ENCODE measurements at places on chromosomes 3 and 15.

- DNase-seq, result no peak
These were observed 27.8 kb upstream of the TSEN2 start for GRCh38 chr3:12456441-12456840.

DNA sequence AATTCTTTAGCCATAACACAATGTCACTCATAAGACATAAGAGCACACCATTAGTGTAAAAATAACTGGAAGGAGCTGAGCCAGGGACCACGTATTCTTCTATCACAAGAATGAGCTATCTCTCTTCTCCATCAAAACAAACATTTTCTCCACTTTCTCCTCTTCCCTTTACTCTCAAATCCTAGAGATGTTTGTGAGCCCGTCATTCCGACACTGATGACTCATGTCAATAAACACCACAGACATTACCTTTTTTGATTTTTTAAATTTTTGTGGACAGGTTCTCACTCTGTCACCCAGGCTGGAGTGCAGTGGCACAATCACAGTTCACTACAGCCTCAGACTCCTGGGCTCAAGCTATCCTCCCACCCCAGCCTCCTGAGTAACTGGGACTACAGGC is 86.6 kb downstream of the MEX3B start:
- no peak for DNase-seq

DNA sequence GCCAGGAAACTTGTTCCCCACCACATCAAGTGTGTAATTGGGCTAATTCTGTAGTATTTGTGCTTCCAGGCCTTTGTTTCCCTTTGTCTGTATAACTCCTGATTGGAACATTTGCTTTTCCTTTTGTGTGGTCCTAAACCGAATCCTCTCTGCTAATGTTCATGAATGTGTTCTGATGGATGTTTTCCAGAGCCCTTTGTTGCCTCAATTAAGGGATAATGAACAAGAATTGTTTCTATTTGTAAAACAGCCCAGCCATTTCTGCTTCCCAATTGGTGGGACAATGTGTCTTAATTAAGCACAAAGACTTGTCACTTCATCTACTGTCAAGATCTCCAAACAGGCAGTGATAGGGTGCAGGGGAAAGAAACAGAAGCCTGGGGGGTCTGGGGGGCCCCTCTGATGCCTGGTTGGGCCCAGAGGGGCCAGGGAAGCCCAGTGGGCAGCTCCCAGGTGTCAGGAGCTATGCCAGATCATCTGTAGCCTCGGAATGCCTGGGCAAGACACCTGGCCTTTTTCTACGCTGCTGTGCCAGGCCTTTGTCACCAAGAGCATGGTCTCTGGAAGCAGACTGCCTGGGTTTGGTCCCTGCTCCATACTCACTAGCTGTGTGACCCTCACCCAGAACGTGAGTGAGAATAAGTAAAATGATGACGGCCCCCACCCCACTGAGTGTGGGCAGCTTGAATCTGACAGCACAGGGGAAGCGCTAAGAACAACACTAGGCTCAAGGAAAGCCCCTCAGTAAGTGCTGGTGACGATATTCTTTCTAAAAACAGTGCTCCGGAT is 116.6 kb upstream of the PRR20G start:
- no peak for DNase-seq

DNA sequence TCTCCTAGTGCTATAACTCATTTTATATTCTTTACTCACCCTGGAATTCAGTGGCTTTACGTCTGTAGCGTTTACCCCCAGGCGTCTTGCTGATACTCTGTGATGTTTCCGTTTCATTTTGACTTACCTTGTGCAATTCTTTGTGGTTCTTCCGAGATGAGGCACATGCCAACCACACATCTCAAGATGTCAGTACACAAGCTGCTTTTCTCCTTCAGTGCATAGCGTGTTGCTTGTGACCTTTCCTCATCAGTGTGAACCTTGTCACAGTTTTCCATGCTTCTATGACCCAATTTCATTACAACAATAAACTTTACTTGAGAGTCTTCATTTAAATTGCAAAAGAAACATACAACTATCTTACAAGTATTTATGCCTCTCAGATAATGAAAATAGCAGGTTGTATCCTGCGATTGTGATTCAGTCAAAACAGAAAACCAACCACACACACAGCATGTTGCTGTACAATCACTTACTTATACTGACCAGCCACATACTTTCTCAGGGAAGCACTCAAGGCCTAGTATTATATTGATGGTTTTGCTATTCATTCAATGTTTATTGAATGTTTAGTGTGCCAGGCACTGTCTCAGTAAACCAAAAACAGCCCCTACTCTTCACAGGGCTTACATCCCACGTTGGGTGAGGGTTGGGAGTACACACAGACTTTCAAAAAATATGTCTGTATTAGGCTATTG is 4.6 kb upstream of the TBL1XR1 start:
- peak; percentile 21 for DNase-seq

GRCh38 chr3:183475016-183475763 is 46.8 kb upstream of the MCF2L2 start:
- no peak for DNase-seq

GRCh38 chr3:141412087-141412935 is 44.0 kb downstream of the ZBTB38 start:
- DNase-seq, result peak; percentile 42

DNA sequence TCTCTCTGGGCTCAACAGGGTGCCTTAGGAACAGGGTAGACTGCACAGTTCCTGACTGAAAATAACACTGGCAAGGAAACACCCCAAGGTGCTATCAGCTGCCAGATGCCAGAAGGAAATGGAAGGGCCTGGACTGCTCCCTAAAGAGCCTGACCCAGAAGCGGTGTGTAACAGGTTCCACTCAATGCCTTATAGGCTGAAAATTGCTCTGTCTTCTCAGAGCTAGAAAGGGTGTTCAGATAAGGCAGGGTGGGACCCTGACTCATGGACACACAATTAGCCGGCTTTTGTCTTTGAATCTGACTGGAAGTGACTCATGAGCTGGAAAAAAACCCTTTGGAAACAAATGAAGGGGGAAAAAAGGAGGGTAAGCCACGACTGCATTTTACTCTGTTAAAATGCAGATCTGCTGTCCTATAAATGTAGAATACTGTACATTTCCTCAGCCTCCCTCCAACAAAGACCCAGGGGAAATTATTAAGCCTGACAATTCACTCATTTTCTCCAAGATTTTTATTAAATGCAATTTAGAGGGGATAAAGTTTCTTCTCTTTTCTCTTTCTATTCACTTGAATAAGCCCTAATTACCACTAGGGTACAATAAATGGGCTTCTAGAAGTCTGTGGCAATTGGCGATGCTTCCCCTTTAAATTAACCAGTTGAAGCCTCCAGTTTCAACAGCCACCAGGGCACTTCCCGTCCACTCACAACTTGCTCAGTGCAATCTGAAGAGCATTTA is 160.2 kb upstream of the TBL1XR1 start:
- no peak for DNase-seq

DNA sequence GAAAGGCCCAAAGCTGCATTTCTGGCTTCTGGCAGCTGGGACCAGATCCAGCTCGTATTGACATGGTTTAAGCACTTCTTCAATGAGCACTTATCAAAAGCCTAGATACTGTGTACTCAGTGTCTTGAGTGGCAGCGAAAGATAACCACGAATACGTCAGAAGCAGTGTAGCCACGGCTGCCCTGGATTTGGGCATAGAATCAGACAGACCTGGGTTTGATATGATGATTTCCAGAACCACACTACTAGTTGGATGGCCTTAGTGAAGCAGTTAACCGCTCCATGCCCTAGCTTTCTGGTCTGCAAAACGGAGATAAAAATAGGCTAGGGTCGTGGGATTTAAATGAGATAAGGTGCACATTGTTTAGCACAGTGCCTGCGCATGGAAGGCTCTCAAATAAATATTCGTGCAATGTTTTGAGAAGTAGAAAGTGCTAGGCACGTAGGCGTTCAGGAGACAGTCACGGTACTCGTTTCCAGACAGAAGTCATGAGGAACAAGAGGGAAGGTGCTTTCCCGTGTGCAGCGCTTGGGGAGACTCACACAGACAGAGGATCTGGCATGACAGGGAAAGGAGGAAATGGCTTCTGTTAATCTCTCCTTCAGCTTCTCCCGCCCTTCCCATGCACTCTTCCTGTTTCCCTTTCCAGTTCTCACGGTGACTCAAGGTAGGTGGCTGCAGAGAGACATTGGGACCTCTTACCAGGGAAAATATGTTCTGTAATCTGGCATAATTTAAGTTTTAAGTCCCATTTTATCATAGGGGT is 70.3 kb downstream of the CCNL1 start:
- no peak for DNase-seq

DNA sequence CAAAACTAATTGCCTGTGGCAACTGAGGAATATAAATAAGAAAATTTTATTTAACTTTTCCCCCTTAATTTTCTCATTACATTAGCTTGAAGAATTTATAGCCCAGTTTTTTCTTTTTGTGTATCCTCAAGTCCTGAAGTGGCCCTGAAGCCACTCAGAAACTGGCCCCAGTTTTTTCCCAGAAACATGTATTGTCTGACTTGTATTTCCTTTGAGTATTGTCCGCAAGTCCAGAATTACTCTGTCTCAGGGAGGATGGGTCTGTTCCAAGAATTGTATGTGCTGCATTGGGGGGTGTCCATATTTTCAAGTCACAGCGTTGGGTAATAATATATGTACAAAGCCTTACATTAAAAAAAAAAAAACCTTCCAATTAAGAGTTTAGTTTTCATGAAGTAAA is 149.7 kb upstream of the IL12A start:
- no peak for DNase-seq

DNA sequence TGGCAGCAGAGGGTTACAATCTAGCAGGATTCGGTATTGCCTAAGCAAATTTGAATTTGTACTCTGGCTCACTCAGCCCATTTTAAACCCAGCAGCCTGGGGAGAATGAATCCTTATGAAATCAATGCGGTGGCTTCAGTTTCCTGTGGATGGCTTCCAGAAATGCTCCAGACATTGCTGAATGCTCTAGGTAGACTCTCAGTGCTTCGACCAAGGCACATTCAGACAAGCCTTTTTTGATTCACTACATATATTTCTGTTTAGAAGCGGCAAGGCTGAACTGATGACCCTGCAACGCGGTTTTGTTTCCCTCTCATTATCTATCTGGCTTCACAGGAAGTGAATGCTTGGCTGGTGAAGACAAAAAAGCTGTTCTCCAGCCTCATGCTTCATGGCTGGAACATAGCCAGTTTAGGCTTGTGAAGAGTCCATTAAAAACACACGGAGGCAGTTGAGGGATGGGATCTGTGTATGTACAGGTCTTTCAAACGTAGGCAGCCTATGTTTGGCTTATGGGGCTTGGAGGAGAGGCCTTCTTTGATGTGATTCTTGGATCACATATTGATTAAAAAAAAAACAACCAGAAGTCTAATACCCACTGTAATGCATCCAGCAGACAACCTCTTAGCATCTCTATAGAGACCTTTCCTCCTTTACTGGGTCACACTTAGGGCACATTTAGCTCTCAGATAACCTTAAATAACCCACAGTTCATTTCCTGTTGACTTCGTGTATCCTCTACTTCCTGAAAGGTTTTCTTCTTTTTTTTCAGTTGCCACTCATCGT is 400.2 kb upstream of the TBL1XR1 start:
- DNase-seq, result no peak

- DNase-seq, result no peak
These were observed 40.8 kb upstream of the KLF13 start for GRCh38 chr15:31285772-31286261.

- no peak for DNase-seq
These were observed 56.5 kb downstream of the SMAD3 start for GRCh38 chr15:67121644-67122605.

DNA sequence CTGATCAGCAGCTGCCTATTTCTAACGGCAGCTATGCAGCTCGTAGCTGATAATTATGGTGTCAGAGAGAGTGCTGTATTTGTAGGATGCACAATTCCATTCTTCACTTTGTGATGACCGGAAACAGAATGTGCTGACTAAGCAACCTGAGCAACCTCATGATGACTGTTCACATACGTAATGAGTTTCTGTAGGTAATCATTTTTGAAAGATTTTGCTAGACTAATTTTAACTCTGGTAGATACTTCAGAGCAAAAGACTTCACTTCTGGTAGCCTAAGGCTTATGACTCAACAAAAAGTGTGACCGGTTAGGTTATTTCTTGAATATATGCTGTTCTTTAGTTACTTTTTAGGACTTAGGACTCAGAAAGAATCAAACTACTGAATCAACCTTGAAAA is 567.7 kb downstream of the NAALADL2 start:
- no peak for DNase-seq

DNA sequence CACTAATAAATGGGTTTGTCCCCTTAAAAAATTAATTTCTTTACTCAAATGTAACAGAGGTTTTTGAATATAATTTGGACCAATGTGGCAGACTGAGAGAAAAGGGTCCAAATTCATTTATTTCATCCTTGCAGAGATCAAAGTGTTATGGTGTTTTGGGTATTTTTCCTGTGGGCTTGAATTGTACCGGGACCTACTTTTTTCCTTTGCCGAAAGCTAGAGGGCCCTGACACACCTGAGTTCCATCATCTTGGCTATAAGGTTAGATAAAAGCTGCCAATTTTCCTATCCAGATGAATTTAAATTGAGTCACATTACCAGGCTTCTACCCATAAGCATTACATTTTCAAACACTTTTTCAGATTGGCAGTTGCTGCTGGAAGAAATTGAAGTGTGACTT is 908 bp downstream of the CCNB2 start:
- DNase-seq, result no peak

GRCh38 chr15:82901114-82901805 is 51.3 kb downstream of the HOMER2 start:
- no peak for DNase-seq

- DNase-seq, result no peak
These were observed 3.1 kb upstream of the ACKR4 start for GRCh38 chr3:132593947-132594323.

DNA sequence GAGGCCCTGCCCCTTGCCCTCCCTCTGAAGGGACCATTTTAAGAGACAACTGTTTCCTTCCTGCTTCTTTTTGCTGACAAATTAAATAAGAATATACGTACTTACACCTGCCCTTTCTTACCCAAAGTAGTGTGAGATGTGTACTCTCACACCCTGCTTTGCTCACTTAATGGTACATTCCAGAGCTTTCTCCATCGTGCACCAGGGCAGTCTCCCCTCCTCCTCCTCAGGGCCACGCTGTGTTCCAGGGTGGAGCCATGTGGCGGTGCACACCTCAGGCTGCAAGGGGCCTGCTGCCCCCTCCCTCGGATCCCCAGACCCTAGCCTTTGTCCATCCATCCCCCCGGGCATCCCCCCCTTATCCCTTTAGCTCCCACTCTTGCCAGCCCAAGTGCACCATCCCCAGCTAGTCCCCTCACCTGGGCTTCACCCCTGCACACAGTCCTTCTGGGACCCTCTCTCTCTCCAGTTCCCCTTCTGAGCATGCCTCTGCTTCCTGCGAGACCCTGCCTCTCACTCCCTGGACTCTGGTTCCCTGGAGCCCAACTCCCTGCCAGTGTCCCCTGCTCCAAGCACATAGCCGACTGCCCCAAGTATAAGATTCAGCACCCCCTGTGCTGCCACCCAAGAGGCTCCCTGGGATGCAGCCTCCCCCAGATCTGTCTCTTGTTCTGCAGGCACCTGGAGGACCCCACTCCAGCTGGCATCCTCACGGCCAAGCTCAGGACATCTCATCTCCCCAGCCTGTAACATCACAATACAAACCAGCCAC is 89.5 kb upstream of the IQSEC1 start:
- no peak for DNase-seq

GRCh38 chr3:66609660-66610561 is 109.1 kb upstream of the LRIG1 start:
- no peak for DNase-seq
